ENCODE measurements at places on chromosomes 1 and 21.

- peak; percentile 87 for DNase-seq
Observed at GRCh38 chr1:24502709-24503058, at the start of gene RCAN3. Gene RCAN3 (plus strand): TSS chr1:24502836. CDS start chr1:24514373, 11,537 bp downstream.

DNA sequence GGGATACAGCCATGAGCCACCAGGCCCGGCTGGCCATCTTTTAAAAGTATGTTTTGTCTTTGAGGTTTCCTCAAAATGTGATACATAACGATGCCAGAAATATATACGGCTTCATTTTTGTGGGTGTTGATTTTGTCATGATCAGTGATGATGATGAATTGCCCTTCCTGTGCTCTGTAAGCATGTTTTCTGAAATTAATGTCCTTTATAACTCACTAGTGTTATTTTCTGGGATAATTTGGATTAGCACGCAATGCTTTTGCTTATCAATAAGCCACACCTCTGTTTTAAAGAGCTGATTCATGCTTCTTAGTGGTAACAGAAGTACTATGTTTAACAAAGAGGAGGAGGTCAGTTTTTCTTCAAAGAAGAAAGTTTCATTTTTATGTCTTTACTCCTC, 25.6 kb downstream of the PHACTR4 start:
- DNase-seq, result no peak

GRCh38 chr1:48205522-48205921, 17.0 kb upstream of the SLC5A9 start:
- DNase-seq, result no peak

DNA sequence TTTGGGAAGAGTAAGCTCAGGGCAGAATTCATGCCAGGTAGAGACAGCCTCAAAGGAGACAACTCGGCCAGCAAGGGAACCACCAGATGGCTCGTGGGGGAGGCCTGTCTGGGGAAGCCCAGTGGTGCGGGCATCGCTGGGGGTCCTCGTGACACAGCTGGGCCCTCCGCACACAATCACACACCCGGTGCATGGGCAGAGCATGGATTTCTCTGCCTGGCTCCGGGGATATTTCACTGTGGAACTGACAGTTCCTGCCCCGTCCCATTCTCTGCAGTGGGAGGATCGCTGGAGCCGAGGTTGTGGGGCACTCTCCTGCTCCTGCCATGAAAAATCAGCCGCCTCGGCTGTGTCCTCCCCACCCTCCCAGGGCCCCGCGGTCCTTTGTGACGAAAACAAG, 108.0 kb downstream of the CRYAA start:
- DNase-seq, result no peak

GRCh38 chr1:9004031-9004699, 22.1 kb downstream of the SLC2A7 start:
- no peak for DNase-seq

- no peak for DNase-seq
Observed at GRCh38 chr1:154840269-154841176, 29.6 kb downstream of the KCNN3 start.

- DNase-seq, result no peak
Observed at GRCh38 chr1:5921129-5921528, 71.1 kb downstream of the NPHP4 start.

DNA sequence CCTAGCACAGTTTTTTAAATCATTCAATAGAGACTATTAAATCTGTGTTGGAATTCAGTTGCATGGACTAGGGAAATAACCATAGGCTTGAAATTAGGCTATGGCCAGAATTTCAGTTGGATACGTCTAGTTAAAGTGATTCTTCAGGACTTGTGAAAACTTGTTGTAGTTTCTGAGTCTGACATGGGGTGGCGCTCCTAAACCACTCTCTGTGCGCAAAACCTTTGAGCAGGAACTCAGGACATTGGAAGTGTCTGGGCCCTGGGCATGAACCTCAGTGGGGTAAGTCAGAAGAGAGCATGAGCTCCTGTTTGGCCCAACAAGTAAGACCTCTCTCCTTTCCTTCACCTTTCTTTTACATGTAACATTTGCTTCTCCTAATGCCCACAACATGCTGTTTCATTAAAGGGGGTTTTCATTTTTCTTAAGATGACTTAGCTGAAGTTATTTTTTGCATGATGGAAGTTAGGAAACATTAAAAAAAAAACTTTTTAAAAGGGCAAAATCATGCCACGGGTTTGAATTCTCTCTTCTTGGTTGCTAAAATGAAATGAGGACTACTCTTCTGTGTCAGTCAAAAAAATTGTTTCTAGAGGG, 17.1 kb upstream of the CCDC190 start:
- DNase-seq, result no peak

GRCh38 chr21:45787371-45787770, 143.8 kb downstream of the PCBP3 start:
- DNase-seq, result no peak

GRCh38 chr1:44405031-44405797, at the start of gene RNF220:
Gene RNF220 (plus strand): TSS chr1:44405255.
- no peak for DNase-seq

DNA sequence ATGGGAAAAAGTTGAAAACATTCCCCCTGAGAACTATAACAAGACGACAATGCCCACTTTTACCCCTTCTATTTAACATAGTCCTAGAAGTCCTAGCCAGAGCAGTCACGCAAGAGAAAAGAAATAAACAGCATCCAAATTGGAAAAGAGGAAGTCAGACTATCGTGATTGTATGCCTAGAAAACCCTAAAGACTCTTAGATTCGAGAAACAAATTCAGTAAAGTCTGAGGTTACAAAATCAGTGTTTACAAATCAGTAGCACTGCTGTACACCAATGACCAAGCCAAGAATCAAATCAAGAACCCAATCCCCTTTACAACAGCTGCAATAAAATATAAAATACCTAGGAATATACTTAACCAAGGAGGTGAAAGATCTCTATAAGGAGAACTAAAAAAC, 72.4 kb downstream of the POU2F1 start:
- no peak for DNase-seq

GRCh38 chr21:46188226-46189212, 4.3 kb upstream of the SPATC1L start:
- DNase-seq, result no peak

- no peak for DNase-seq
Observed at GRCh38 chr1:3418600-3418999, 35.9 kb upstream of the ARHGEF16 start.

- DNase-seq, result no peak
Observed at GRCh38 chr21:36743446-36743845, 44.5 kb downstream of the SIM2 start.

- no peak for DNase-seq
Observed at GRCh38 chr1:243253926-243254232, 1.2 kb downstream of the CEP170 start.

DNA sequence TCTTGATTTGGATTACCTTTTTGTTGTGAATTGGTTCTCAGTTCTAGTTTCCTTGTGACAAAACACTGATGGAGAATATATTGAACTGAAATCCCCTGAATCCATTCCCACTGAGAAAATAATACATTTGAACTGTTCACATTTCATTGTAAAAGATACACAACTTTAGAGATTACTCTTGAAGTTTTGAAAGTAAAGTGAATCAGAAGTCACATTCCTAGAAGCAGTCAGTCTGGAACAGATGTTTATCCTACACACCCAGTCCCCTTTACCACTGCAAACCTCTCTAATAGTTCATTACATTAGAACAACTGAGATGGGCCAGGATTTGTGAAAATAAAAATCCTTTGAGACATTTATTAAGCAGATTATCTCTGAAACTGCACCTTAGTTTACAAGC, 3.4 kb downstream of the RERE start:
- no peak for DNase-seq

GRCh38 chr1:160177231-160177630, 13.1 kb upstream of the CASQ1 start:
- DNase-seq, result no peak

- DNase-seq, result no peak
Observed at GRCh38 chr1:70355920-70356319, 1.4 kb upstream of the ANKRD13C start.

GRCh38 chr1:25631750-25632485, 15.3 kb downstream of the MAN1C1 start:
- DNase-seq, result no peak

GRCh38 chr1:58594546-58594945, 17.5 kb upstream of the TACSTD2 start:
- DNase-seq, result no peak

- no peak for DNase-seq
Observed at GRCh38 chr1:1985375-1986050, 18.1 kb downstream of the CFAP74 start.

GRCh38 chr1:212601524-212601923, 7.0 kb upstream of the ATF3 start:
- no peak for DNase-seq

DNA sequence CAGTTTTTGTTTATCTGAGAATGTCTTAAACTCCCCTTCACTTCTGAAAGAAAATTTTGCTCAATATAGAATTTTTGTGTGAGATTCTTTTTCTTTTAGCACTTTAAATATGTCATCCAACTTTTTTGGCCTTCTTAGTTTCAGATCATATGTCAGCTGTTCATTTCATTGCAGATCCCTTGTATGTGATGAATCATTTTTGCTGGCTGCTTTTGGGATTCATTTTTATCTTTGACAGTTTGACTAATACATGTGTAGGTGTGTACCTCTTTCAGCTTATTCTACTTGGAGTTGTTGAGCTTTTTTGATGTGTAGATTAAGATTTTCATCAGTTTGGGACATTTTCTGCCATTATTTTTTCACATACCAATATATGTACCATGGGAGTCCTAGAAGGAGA, 156.8 kb downstream of the FASLG start:
- DNase-seq, result no peak

- no peak for DNase-seq
Observed at GRCh38 chr1:151371370-151372057, 991 bp downstream of the SELENBP1 start.

GRCh38 chr1:156777573-156777972, 10.2 kb downstream of the PRCC start:
- no peak for DNase-seq

GRCh38 chr1:181452746-181453145, 30.6 kb upstream of the CACNA1E start:
- no peak for DNase-seq

DNA sequence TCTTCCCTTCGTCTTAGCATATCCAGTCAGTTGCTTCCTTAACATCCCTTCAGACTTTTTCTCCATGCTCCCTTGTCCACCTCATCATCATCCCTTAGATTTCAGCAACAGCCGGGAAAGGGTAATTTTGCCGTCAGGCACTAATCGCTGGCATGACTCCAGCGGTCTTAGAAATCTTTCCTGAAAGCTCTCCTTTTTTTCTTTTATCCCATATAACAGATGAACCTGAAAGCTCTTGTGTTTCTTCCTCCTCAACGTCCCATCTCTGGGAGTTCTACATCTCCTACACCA, 10.4 kb upstream of the BOLA1 start:
- no peak for DNase-seq

DNA sequence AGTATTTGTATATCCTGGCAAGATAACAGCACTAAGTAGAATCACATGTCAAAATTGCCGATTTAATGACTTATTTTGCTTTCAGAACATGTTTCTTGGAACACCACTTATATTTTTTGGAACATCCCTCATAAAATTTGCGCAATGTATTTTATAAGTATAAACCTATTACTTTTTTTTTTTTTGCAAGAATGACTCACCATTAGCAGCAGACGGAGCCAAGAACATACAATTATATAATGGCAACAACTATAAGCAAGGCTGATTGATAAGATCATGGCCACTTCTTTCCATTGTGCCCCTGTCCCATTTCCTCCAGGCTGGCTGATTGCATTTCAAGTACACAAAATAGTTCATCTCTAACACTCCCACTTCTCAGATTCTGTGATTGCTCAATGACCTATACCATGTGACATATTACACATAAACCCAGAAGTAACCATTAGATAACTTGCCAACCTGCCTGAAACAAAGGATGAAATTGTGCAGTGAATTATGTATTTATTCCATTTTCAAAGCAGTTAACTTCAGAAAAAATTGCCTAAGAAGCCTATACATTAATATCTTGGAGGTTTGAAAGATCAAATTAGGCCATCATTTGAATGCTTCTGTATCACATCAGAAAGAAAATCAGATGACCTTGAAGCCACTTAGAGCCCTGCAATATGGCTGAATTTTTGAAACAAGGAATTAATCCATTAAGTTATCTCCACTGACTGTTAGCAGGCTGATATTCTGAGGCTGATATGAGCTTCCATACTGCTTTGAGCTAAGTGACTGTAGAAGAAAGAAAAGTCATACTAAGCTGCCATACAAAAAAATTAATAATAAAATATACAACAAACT, 77.8 kb upstream of the PRMT6 start:
- no peak for DNase-seq

GRCh38 chr1:12339811-12340543, 110.1 kb downstream of the VPS13D start:
- DNase-seq, result no peak

DNA sequence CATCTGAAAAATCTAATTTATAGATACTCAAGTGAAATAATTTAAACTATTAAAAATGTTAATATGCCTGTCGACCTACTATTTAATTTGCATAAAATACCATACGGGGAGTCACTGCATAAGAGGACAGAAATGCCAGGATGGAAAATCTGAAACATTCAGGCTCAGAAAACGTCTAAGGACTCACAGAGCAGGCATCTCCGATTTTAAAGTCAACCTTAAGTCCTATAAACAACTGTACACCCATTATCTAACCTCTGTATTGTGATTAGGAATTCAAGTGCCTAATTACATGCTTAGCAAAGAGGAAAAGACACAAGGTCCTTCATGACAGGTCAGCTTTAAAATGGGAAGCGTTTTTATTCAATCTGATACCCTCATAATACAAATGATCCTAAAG, 49.2 kb downstream of the ZBTB18 start:
- no peak for DNase-seq

- DNase-seq, result no peak
Observed at GRCh38 chr1:22284906-22285548, 142.1 kb upstream of the WNT4 start.

- no peak for DNase-seq
Observed at GRCh38 chr1:21894034-21894881, 42.9 kb downstream of the HSPG2 start.

GRCh38 chr21:37208056-37208721, 58.9 kb downstream of the VPS26C start:
- no peak for DNase-seq

DNA sequence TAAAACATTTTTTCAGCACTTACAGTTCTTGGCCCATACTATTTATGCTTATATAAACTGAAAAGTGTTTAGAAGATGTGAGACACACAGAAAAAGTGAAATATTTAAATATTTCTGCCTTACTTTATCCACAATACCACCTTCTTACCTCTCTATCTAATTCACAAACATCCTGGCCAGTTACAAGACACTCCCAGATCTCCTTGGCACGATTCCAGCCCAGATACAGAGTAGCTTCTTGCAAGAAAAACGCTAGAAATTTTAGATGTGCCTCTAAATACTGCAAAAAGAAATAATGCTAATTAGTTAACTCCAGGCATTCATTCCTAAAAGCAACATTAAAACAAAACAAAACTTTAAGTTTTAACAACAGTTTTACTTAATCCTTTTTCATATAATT, 68.4 kb downstream of the USP24 start:
- DNase-seq, result no peak

DNA sequence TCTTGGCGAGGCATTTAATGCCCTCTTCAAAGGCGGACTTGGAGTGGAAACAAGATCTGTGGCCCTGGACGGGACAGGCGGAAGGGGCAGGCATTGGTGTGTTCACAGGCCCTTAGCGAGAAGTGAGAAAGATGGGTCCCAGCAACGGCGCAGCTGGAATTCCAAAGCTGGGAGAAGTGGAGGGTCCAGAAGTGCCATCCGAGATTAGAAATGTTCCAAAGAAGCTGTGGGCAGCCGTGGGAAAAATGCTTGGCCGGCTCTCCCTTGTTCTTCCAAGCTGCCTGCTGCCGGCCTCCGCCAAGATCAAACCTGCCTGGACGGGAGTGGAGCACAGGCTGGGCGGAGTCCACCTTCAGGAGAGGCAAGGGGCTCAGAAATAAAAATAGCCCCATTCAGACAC, 69.4 kb upstream of the ACTRT2 start:
- no peak for DNase-seq

Measured in activated effector memory CD4-positive, alpha-beta T cell treated with Interleukin-2 at 50 U/mL for 16 hours (primary cell).